ENCODE measurements at places on chromosomes 3 and 15.

DNA sequence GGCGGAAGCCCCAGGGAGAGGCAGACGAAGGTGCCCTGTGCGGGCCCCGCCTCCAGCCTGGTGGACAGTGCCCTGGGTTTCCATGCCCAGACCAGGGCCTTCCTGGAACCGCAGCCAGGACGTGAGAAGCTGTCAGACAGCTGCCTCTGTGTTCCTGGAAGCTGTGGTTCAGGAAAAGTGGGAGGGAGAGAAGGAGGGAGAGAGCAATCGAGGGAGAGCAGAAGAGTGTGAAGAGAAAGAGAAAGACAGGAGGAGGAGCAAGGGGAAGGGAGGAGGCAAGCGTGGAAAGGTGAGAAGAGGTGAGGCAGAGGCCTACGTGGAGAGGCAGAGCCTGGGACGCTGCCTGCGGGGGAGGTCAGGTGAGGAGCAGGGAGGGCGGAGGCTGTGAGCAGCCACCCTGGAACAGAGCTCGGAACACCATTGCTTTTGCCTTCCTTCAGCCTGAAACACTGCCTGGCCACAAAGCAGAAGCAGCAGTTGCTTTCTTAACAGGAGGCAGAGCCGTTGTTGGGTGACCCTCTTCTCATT, 18.6 kb downstream of the ZDHHC19 start:
- DNase-seq, result no peak

GRCh38 chr3:112327371-112327951, 5.5 kb upstream of the CD200 start:
- no peak for DNase-seq

GRCh38 chr3:166446986-166447385, 609.8 kb upstream of the BCHE start:
- no peak for DNase-seq

- DNase-seq, result no peak
These were observed 723.9 kb upstream of the ZNF385D start for GRCh38 chr3:22474706-22475445.

GRCh38 chr15:24848050-24848449, 106.7 kb upstream of the SNRPN start:
- no peak for DNase-seq

GRCh38 chr3:131544557-131544956, 41.8 kb upstream of the MRPL3 start:
- DNase-seq, result no peak

DNA sequence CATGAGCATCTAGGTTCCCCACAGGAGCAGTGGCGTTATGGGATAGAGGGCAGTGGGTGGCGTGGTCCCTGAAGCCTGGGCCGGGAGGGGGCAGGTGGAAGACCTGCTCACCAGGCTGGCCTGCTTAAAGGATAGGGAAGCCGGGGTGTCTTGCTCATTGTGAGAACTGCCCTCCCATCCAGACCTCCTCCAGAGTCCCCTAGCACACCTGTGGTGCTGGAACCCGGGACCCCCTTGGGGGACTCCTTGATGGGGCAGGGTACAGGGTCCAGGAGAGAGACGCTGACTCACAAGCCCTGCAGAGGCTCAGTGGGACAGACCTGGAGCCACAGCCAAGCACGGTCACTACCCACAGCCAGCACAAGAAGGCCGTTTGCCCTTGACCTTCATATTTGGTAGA, 2.8 kb upstream of the RHCG start:
- no peak for DNase-seq

DNA sequence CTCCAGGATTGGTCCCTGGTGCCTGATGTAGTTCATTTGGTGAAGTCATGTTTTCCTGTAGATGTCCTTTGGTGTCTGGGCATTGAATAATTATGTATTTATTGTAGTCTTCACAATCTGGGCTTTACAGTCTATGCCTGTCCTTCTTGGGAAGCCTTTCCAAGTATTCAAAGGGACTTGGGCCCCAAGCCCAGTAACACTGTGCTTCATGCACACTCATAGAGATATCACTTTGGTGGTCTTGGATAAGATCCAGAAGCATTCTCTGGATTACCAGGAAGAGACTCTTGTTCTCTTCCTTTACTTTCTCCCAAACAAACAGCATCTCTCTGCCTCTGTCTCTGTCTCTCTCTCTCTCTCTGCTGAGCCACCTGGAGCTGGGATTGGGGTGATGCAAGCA, 281.1 kb upstream of the GOLGA6L4 start:
- no peak for DNase-seq

GRCh38 chr15:48717458-48717857, 71.9 kb upstream of the FBN1 start:
- DNase-seq, result no peak

- DNase-seq, result no peak
These were observed 280.3 kb downstream of the FEZF2 start for GRCh38 chr3:62093025-62093424.

- no peak for DNase-seq
These were observed 45.9 kb downstream of the IL5RA start for GRCh38 chr3:3064297-3064696.

DNA sequence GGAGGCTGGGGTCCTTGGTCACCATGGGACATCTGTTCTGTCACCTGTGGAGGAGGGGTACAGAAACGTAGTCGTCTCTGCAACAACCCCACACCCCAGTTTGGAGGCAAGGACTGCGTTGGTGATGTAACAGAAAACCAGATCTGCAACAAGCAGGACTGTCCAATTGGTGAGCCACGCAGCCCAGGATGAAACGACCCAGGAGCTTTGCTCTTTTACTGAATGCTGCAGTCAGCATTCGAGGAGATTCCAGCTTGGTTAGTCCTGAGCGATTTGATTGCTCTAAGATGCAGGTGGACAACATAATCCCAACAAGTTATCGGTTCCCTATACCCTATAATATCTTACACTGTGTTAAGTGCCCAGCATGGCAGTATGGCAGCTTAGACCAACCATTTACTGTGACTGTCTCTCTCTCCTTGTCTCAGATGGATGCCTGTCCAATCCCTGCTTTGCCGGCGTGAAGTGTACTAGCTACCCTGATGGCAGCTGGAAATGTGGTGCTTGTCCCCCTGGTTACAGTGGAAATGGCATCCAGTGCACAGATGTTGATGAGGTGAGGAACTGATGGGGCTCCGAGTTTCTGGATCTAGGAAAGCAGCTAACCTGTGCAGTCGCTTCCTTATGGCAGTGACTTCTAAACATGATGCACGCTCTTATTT, 7.8 kb downstream of the THBS1 start:
- DNase-seq, result no peak

DNA sequence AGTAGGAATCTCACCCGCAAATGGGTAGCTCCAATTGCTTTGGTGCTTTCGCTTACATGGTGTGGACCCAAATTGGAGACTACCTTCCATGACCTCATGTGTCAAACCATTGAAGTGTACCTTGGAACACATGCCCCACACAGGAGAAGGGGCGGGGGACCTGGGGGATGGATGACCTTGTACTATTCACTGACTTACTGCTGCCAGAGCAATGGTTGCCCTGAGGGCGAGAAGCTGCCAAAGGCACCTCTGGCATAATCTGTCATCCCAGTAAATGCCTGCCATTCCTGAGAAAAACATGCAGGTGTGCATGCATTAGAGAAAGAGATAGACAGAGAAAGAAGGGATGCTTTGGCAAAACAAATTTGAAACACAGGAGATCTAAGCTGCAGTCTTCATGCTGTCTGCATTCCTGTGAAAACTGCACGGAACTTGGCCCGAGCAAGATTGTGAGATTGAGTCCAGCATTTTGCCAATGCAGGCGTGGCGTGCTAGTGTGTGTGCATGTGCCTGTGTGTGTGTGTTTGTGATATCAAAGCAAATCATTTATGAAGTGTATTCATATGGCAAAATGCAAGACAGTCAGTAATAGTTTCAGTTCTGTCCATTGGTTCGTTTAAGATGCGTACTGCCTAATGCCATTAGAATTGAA, 219.5 kb upstream of the MDFIC2 start:
- DNase-seq, result no peak

GRCh38 chr15:69902414-69903062, 195.2 kb downstream of the TLE3 start:
- DNase-seq, result no peak

DNA sequence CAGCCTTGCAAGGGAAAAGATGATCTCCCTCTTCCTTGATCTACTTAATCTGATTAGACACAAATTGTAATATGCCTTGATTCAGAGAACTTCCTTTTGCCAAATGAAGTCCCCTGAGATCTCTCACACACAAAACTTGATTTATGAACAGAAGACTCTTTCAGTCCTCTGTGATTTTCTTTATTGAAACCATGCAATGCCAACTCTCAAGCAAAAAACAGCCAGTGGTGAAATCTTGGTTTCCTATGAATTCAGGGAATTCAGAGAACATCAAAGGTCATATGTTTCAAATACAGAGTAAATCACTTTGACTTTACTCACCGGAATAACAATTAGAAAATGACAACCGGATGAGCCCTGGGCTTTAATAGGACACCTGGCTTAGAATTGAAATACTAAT, 211.7 kb downstream of the ABHD5 start:
- no peak for DNase-seq

DNA sequence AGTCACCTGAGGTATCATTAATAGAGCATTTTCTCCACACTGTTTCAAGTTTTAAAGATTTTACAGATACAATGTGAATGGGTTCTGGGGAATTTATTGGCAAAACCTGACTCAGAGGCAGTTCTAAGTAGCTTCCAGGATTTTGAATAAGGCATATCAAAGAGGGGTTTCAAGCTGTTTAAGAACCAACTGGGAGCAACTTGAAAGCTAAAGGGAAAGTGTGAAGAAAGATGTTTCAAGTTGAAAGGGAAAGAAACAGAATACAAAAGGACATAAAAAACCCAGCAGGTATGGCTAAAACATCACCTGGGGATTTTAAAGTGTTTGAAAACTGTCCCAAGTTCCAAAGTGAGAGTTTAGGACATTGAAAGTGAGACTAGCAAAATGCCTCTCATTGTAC, 17.8 kb upstream of the SERPINI2 start:
- DNase-seq, result no peak

GRCh38 chr3:125611908-125612307, 16.6 kb upstream of the OSBPL11 start:
- no peak for DNase-seq

DNA sequence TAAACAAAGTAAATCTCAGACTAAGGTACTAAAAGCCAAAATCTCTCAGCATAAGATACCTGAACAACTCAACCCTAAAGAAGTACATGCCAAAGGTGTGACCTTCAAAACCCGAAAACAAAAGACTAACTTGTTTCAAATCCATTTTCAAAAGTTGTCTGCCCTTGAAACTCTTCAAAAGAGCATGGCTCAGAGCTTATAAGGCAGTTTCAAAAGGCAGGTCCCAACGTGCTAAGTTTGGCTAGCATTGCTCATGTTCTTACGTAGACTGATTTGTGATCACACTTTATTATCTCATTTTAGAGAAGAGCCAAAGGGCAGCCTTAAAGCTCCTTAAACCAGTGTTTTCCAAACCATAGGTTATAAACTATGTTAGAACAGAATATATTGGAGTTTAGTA, 112.2 kb downstream of the FEZF2 start:
- DNase-seq, result no peak

DNA sequence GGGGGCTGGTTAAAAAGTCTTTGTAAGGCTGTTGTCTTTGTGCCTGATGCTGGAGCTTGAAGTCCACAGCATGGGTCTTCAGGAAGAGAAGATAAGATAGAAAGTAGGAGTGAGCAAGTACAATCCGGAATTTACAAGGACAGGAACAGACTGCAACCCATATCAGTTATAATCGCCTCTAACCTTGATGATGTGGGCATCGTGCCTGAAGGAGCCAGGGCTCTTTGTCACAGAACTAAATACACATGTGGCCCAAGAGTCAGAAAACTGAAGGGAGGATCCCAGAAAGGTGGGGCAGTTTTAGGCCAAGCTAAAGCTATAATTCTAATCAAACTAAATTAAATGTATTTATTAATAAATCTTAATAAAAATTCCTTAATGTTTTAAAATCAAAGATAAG, 132.2 kb downstream of the TMCO5A start:
- DNase-seq, result no peak

DNA sequence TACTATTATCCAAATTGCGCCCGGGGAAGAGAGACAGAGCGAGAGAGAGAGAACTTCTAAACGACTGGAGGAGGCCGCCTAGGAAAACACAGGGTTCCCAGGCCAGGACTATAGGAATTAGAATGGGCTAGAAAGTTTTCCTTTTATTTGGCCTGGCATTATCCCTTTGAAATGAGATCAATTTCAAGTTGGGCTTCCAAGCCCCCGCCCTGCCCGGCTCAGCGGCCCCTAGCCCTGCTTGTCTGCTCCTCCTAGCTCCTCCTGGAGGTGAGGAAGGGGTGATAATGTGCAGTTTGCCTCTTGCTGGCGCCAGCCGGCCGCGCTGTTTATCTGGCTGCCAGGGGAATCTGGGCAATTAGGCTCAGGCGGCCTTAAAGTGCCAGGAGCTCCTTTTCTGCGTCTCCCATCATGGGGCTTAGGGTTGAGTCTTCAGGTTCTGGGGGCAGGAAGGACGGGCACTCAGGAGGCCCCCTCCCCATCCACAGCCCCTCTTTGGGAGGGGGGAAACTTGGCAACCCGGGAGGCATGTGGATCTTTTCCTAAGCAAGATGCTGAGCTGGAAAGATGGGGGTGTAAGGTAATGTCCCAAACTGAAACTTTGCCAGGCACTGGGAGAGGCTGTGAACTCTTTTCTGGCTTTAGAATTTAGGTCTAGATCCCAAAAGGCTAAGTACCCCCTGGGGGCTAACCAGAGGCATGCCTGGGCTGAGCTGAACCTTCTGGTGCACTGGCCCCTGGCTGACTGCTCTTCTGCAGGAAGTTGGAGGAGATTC, 5.5 kb downstream of the SMAD6 start:
- no peak for DNase-seq

- no peak for DNase-seq
These were observed 20.0 kb upstream of the TRIM71 start for GRCh38 chr3:32797776-32798175.

GRCh38 chr3:51681453-51681852, 10.4 kb downstream of the TEX264 start:
- DNase-seq, result no peak

- no peak for DNase-seq
These were observed 24.9 kb downstream of the BLM start for GRCh38 chr15:90742087-90742486.

DNA sequence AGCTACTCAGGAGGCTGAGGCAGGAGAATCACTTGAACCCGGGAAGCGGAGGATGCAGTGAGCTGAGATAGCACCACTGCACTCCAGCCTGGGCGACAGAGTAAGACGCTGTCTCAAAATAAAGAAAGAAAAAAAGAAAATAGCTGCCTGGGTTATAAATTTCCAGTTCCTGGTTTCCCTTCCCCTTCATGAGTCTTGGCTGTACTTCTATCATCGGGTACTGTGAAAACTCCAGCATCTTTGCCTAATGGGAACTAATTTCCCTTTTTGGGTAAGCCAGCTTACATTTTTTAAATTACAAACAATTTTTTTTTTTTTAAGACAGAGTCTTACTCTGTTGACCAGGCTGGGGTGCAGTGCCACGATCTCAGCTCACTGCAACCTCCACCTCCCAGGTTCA, 15.0 kb downstream of the DENND4A start:
- no peak for DNase-seq
